DMS79 treated with DMSO at 0.1 percent for 48 hours (cell line): ENCODE measurements at places on chromosomes 7 and 10.

- no peak for DNase-seq
Observed at GRCh38 chr10:101529725-101530553, 58.1 kb downstream of the POLL start.

DNA sequence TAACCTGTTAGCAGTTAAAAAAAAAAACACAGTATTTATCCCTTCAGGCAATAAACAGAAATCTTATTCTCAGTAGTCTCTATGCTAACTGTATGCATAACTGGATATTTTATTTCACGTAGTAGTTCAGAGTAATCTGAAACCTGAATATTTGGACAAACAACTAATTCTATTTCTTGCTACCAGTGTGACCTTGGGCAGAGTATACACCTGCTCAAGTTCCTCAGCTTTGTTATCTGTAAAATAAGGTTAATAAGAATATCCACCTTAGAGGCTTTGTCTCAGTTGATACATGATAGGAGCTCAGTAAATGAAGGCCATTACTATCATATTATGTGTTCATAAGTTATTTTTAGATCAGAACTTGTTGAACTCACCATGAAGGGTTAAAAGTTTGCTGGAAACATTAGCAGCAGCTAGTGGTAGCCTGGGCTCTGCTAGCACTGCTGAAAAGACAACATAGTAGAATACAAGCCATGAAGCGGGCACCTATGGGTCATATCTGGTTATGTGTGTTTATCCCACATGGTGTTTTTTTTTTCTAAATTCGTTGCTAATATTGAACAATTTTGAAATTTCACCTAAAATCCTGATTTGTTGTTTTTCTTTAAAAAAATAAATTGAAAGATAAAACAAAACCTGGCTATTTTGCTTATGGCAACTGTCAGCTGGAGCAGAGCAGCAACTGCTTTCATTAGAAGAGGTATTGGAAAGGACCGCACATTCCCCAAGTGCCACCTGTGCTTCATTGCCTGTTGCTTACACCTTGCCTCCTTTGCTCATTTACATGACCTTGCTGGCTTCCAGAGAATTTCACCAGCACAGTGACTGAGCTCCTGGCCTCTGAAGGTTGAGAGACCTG is 303.0 kb downstream of the PRKG1 start:
- no peak for DNase-seq

- peak; percentile 9 for DNase-seq
Observed at GRCh38 chr7:48299580-48300169, 128.4 kb downstream of the ABCA13 start.

GRCh38 chr10:21385996-21386585 is 139.4 kb downstream of the SKIDA1 start:
- DNase-seq: no peak

- no peak for DNase-seq
Observed at GRCh38 chr7:38241071-38241470, 32.4 kb downstream of the TARP start.

GRCh38 chr7:94971051-94971867 is 63.9 kb downstream of the PPP1R9A start:
- DNase-seq: peak; percentile 76

GRCh38 chr7:75962607-75963380 is 31.6 kb downstream of the TMEM120A start:
- no peak for DNase-seq

GRCh38 chr10:128519581-128519980 is 393.4 kb upstream of the MKI67 start:
- DNase-seq: no peak

- no peak for DNase-seq
Observed at GRCh38 chr10:79346388-79347225, 662 bp upstream of the PPIF start.

DNA sequence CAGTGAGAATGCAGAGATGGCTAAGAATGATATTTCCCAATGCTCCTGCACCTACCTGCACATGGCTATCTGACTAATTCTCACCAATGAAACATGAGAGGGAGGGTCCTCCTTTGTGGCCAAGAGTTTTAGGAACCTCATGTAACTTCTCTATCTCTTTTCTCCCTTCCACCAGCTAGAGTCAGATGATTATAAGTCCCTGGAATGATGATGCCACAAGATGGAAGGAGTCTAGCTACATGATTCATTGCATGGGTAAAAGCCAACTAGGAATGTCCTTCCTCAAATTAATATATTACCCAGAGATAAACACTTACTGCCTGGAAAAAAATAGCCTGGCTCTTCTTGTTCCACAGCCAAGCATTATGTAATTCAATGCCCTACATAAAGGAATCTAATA is 55.1 kb upstream of the AASS start:
- no peak for DNase-seq

DNA sequence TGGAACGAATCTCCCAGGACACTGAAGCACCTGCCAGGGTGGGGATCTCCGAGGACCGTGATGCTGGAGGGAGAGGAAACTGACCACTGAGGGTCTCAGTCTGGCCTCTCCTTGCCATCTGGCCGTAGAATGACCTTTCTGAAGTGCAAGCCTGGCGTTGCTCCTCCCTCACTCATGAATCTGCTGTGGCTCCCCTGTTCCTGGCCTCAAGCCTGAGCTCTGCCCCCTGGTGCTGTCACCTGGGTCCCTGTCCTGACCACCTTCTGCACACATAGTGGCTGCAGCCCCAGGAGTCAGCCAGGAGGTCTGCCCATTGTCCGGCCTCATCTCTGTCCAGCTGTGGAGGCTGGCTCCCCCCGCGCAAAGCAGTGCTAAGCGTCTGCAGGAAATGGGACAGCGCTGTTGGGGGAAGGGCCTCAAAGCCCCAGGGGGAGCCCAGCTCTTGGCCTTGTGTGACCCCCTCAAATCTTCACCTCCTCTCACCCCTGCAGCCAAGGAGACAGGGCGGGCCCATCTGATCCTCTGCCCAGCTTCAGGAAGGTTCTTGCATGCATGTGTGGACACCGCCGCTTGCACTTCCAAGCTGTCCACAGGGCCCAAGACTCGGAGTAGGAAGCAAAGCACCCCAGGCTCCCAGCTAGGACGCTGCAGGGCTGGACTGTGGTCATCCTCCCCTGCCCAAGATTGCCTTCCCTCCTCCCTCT is 65.7 kb downstream of the MYL10 start:
- no peak for DNase-seq

- no peak for DNase-seq
Observed at GRCh38 chr10:8144496-8144895, 90.0 kb downstream of the GATA3 start.

DNA sequence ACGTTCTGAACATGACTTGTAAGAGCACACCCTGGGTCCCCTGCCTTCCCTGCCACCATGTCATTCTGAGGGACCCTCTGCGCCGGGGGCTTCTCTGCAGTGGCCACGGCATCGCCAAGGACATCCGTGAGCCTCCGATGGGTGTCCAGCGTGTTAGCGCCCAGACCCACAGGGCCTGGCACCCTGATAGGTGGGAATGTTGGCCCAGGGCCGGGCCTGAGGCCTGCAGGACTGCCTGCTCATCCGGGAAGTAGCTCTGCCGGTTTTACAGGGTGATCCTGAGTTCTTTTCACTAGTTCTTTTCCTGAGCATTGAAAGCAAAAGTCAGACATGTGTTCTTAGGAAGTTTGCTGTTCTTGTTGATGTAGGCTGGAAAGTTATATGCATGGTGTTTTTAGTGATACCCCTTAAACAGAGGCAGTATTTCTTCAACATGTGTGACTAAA is 54.5 kb downstream of the WDR37 start:
- no peak for DNase-seq

GRCh38 chr7:131139462-131139861 is 188.2 kb upstream of the MKLN1 start:
- no peak for DNase-seq

GRCh38 chr10:92387289-92387940 is 96.4 kb downstream of the MARCHF5 start:
- no peak for DNase-seq

DNA sequence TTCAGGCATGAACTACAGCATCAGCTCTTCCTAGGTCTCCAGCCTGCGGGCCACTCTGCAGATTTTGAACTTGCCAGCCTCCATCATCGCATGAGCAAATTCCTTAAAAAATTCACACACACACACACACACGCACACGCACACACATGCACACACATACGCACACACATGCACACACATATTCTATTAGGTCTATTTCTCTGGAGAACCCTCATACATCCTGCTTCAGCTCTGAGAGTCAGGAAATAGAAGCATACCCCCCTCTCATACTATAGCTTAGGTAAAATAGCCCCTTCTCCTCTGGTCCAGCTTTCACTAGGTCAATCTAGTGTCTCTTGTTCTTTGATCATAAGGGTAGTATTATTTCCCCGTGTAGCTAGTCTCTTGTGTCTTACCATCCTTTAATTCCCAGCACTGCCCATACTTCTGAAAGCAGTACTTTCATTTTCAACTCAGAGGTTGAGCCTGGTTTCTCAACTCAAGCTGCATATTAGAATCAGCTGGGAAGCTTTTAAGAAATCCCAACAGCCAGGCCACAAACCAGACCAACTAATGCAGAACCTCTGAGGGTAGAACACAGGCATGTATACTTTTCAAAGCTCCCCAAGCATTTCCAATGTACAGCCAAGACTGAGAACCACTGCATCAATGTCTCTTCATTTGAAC is 30.9 kb upstream of the ITGB8 start:
- DNase-seq: no peak

GRCh38 chr10:7485244-7485556 is 74.4 kb upstream of the SFMBT2 start:
- DNase-seq: no peak

DNA sequence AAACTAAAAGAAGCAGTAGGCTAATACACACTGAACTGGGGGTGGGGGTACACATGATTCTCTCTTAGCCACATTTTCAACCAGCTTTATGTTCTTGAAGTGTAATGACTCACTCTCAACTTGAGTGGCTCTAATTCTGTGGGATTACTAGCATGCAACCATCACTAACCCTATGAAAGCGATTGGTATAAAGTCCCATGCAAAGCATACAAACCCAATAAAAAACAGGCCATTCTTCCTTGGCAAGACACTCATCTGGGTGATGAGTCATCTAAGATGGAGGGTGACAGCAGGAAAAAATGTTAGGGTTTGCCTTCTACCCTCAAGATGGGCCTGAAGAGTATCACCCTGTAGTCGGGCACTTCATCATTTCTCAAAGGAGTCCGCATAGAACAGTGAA is 14.9 kb upstream of the PON3 start:
- no peak for DNase-seq

- no peak for DNase-seq
Observed at GRCh38 chr7:24778543-24779282, 21.4 kb upstream of the GSDME start.

GRCh38 chr10:75297021-75297599 is 61.4 kb upstream of the COMTD1 start:
- no peak for DNase-seq

DNA sequence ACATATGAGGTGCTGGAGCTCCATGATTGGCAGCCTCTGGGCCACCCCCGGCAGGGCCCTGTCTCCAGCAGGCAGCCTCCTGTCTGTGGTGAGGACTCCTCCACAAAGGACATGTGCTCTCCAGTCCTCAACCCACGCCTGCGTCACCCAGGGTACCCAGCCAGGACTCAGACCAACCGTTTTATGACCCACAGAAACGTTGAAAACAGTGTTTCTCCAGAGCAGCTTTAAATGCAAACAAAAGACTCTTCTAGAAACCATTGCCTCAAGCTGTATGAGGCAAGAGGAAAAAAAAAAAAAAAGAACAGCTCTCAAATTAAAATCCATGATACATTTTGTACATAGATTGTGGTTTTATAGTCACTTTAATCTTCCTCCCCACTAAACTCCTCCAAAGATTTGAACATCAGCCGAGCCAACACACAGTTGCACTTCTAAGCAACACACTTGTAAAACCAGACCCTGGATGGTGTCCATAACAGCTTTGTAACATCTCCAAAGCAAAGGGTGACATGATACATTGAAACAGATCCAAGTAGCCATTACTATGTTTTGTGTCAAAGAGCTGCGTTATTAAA is 175.0 kb upstream of the LYZL2 start:
- DNase-seq: no peak

- DNase-seq: peak; percentile 47
Observed at GRCh38 chr10:125691160-125691981, 8.4 kb upstream of the TEX36 start.

DNA sequence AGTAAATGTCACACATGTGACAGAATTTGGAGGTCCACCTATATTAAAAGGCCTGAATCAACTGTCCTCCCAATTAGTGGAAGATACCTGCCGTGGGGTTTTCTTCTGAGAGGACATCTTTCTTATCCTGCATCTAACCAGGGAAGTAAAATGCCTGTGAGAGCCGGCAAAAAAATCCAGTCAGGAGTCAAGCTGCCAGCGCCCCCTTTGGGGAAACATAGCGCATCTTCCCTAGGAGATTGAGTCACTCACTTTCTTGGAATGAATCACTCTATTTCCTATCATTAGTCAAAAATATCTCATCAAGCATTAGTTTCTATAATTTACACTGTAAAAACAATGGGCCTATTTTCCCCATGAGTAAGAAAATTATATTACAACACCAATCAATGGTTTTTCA is 66.4 kb upstream of the ANK3 start:
- DNase-seq: no peak

DNA sequence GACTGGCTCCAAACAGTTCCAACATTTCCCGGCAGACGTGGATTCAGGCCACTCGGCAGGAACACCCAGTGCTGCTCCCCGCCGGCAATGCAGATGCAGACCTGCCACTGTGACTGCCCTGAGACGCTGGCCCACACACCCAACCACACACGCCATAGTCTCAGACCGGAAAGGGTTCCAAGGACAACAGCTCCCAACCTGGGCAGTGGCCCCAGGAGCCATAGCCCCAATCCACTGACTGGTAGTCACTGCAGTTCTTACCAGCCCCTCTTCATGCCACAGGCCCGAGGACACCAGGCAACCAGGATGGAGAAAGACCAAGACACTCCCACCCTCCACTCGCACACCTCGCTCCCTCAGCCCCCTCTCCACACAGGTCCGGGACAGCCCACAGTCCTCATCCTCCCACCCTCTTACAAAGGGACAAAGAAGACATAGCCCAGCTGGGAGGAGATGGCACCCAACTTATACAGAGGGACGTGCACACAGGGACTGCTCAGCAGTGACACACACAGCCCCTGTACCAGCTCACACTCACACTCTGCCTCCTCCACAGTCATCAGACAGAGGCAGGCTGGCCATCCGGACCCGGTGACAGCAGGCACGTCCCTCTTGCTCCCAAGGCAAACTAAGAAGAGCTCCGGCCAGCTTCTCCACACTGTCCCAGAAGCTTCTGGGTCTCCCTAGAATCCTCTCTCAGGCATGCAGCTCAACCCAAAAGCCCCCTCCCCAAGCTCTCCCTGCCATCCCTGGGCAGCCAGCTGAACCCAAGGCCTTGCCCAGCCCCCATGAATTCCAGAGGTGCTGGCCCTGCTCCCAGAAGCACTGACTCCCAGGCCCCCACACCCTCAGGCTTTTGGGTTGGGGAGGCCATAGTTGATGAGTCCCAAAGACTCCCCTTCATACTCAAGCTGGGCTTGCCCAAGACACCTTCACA is 24.8 kb downstream of the KCNH2 start:
- no peak for DNase-seq

GRCh38 chr7:136470179-136470578 is 398.3 kb upstream of the CHRM2 start:
- no peak for DNase-seq

- DNase-seq: no peak
Observed at GRCh38 chr10:82932451-82932850, 1057.5 kb downstream of the NRG3 start.

GRCh38 chr7:34497153-34497777 is 160.8 kb upstream of the NPSR1 start:
- no peak for DNase-seq
